Stimulated activated memory B cell treated with anti-CD40 and anti-IgM and Interleukin-4, amounts not matched to agents 10 μg/mL and 1 μg/mL and 100 μg/mL, for 72 hours (primary cell): ENCODE measurements at places on chromosomes 7 and 10.

GRCh38 chr10:22386503-22386902, 41.2 kb downstream of the SPAG6 start:
- no peak for ATAC-seq
- no peaks in the 10 kb centered on the region for H3K36me3 ChIP-seq
- no peak overlapping the region for H3K27ac ChIP-seq
- no peak overlapping the region for H3K4me3 ChIP-seq

GRCh38 chr10:32988604-32989003, 30.6 kb upstream of the ITGB1 start:
- no peaks in the 10 kb centered on the region for H3K27me3 ChIP-seq
- no peak overlapping the region for H3K4me3 ChIP-seq
- H3K4me1 ChIP-seq, result peaks cover 8% of the 10 kb centered on the region
- no peaks in the 10 kb centered on the region for H3K36me3 ChIP-seq
- ATAC-seq, result no peak

GRCh38 chr10:20615395-20615794, 281.7 kb downstream of the NEBL start:
- H3K4me3 ChIP-seq, result no peak overlapping the region
- ATAC-seq, result no peak
- no peaks in the 10 kb centered on the region for H3K36me3 ChIP-seq
- no peaks in the 10 kb centered on the region for H3K4me1 ChIP-seq
- H3K27ac ChIP-seq, result no peak overlapping the region

GRCh38 chr10:86267286-86268195, 99.1 kb downstream of the GRID1 start:
- H3K4me1 ChIP-seq, result no peaks in the 10 kb centered on the region
- no peak overlapping the region for H3K4me3 ChIP-seq
- peaks cover 45% of the 10 kb centered on the region for H3K27me3 ChIP-seq
- no peak overlapping the region for H3K27ac ChIP-seq

- ATAC-seq, result no peak
- no peaks in the 10 kb centered on the region for H3K4me1 ChIP-seq
- H3K4me3 ChIP-seq, result no peak overlapping the region
- no peaks in the 10 kb centered on the region for H3K27me3 ChIP-seq
- no peak overlapping the region for H3K27ac ChIP-seq
Observed at GRCh38 chr7:98956469-98956868, 78.1 kb downstream of the TRRAP start.

DNA sequence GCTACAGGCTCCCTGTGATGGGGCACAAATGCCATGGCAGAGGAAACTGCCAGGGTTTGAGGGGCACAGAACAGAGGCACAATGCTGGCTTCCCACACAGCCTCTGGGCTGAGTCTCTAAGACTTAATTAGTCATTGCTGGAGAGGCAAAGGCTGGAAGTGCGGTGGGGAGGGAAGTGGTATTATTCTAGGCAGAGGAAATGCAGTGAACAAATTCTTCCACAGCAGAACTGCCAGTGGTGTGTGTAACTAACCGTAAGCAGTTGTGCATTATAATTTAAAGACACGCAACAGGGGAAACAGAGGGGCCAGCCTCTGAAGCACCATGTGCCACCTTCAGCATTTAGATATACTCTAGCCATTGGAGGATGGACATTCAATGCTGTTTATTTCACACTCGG, 12.8 kb downstream of the ICA1 start:
- no peaks in the 10 kb centered on the region for H3K36me3 ChIP-seq
- H3K4me3 ChIP-seq, result no peak overlapping the region
- no peaks in the 10 kb centered on the region for H3K4me1 ChIP-seq
- ATAC-seq, result no peak

DNA sequence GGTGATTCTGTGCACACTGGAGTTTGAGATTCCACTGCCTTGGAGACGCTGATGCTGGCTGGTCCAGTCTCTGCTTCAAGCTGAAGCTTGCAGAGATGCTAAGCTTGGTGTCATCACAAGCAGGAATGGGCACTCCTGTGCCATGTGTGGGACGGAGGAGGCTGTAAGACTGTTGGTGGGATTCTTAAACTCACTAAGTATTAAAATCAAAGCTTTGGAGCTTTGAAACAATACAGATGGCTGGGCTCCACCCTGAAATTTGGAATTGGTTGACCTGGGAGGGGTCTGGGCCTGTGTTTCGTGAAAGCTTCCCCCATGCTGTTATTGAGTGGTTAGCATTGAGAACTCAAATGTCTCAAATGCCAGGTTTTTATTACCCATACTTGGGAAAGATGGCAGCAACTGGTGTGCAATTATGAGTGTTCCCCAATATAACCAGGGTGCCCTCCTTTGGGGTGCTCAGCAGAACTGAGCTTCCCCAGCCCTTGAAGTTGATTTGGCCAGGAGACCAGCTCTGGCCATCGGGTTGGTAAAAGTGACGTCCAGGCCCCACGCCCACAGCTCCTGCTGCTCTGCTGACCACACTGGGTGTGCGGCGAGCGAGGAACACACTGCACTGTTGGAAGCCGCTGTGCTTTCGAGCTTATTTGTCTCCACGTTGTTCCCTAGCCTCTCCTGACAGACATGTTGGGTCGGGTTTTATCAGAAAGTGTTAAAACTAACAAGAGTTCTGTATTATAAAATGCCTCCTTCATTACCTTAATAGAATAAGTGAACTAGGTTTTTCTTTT, 377.7 kb downstream of the GLRX3 start:
- ATAC-seq, result no peak
- no peak overlapping the region for H3K4me3 ChIP-seq
- no peaks in the 10 kb centered on the region for H3K36me3 ChIP-seq
- H3K27me3 ChIP-seq, result peaks cover 7% of the 10 kb centered on the region
- H3K27ac ChIP-seq, result no peak overlapping the region

DNA sequence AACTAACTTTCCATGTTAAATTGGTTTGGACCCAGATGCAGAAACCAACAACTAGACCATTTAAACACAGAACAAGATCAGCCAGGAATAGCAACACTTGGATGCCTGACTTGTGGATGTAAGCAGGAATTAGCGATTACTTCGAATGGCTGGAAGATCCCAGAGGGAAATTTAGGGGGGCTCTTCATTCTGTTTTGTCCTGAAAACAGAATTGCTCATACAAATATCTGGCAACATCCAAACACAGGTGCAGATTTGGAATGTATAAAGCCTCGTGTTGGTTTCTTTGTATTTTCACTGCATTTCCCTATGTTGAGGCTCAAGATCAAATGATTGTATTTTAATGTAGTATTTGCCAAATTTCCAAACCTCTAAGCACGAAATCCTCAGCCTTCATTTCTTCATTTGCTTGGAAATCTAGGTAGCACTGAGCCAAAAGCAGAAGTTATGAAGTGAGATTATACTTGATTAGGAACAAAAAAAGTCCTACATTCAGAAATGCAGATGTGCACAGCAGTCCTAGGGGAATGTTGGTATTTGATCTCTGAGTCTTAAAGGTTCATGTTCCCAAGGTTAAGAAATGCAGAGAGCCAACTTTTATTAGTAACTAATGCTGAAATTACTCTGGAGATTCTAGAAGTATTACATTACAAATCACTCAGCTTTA, 248.7 kb upstream of the TCF7L2 start:
- no peaks in the 10 kb centered on the region for H3K27me3 ChIP-seq
- ATAC-seq, result no peak
- H3K36me3 ChIP-seq, result peaks cover 23% of the 10 kb centered on the region
- no peak overlapping the region for H3K27ac ChIP-seq
